Stimulated activated CD4-positive, alpha-beta T cell treated with anti-CD3 and anti-CD28 coated beads, Interleukin-12 subunit alpha, Interleukin-12 subunit beta, amount 100 ng/mL, for 4 hours (primary cell): ENCODE measurements at places on chromosomes 5 and 9.

- DNase-seq = no peak
Observed at GRCh38 chr9:131860430-131860829, 120.6 kb upstream of the RAPGEF1 start.

DNA sequence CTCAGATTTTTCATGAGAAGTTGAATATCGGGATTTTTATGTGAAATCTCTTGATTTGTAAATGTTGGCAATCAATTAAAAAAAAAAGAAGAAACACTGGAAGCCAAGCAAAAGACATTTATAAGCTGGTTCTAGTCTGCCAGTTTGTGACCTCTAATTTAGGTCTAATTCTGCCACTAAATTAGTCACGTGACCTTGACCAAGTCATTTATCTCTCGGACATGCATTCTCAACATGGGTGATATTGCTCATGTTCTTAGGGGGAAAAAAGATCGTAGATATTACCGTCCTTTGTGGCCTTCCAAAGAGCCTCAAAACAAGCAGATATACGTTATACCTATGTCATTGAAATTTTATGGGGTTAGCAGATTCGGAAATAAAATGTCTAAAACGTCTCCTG, 52.9 kb upstream of the PTPDC1 start:
- DNase-seq = no peak

DNA sequence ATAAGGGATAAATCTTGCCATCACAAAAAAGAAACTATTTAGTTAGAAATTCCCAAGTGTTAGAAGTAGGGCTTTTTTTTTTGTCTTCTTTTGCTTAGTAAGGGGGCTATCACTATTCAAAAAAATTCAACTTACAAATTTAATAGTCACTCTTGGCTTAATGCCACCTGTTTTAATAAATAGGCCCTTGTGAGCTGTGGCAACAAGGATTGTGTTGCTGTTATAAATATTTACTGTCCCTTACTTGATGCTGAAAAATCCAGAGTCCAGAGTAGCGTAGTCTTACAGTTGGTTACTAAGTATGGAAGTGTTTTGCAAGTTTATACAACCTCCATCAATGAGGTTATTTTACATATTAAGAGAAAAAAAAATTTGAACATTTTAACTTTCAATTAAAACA, 21.4 kb upstream of the CEP78 start:
- no peak for DNase-seq

DNA sequence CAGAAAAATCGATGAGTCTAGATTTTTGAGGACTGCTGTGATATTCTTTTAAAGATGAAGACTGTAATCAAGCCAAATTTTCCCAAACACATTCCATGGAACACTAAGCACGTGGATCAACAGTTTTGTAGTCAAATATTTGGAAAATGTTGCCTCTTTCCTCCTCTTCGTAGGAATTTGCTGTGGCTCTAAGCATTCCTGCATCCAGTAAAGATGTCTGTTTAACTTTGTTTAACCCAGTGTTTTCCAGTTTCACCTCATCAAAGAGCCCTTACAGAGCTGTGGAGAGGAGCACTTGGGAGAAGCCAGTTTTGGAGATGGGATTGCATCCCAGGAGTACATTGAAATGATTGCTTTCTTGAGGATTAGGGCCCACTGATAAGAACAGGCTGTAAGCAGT, 58.9 kb downstream of the INSYN2B start:
- DNase-seq = no peak

DNA sequence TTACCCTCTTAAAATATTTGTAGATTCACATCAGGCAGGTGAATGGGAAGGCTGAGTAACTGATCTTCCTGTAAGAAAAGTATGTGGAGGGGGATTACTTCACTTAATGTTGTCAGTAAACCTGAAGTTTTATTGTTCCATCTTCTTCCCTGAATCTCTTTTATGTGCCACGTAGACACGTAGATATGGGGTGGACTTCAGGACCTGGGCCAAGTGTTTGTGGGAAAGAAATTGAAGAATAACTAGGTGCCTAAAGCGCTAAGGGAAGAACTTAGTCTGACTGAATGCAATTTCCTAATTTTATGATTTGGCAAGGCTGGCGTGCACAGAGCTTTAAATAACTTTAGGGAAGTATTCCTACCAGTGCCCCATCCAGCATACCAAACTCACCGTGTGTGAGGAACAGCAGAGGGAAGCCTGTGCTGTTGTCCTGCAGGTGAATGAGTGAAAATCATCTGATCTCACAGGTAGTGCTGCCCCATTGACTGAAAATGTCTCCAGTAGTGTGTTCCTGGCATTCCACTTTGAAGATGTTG, 323.4 kb downstream of the KDM4C start:
- DNase-seq = no peak

DNA sequence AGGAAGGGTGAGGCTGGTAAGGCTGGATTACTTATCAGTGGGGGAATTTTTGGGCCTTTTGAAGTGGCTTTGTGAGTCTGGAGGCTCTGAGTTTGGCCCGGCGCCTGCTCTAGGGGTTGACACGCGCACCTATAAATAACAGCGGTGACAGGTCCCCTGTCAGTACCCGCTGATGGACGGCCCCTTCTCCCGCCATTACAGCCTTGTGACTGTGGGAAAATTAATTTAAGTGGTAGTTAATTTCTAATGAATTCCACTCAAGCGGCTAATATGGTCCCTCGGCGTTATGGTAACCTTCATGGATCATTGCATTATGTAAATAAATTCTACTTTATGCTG, 16.5 kb downstream of the MRPL36 start:
- DNase-seq = no peak
